Amniotic stem cell (primary cell): ENCODE measurements at places on chromosomes 1 and 21.

DNA sequence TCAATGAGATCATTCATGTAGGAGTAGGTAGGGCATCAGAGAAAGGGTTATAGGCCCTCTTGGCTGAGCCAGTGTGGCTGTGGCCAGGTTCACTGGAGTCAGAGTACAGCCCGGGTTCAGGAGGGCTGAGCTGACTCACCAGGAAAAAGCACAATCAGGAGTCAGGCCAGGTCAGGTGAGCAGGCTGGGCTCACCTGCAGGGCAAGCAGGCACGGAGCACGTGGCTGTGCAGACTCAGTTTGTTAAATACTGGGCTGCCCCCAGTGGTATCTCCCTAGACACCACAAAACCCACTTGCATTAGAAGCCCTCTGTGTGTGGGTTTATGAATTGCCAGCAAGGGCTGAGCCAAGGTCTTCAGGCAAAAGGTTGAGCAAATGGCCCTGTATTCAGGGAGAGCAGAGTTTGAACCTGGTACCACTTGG, 122.1 kb upstream of the SERBP1 start:
- DNase-seq, result no peak

- DNase-seq, result no peak
These were observed 13.7 kb downstream of the NMNAT2 start for GRCh38 chr1:183404476-183404875.

DNA sequence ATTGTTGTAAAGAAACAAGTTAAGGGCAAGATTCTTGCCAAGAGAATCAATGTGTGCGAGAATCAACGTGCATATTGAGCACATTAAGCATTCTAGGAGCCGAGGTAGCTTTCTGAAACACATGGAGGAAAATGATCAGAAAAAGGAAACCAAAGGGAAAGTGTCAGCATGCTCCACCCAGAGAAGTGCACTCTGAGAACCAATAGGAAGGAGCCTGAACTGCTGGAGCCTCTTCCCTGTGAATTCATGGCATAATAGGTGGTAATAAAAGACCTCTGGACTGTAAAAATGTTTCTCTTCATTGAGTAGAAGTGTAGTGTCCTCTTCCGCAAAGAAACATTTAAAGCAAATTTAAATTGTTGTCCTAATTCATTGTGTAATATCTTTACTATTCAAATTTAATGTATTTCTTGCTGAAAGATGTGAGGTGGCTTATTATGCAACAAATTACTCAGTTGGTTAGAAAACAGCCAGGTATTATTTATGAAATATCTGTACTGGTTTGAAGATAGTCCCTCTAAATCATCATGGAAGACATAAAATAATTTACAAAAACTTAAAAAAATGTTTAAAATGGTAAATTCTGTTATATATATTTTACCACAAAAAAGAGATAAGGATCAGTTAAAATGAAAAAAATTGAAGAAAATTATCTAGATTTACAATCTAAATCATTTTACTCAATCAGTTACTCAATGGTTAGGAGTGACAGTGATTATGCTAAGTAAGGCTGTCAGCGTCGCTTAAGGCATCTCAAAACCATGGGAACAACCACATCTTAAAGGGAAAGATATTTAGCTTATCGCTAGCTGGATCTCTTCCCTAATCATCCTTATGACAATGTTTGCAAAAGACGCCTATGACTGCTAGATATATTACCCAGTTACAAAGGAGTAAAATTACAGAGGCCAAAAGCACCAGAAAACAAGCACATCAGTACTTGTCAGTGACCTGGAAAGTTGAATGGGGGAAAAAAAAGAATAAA, 31.3 kb downstream of the NVL start:
- DNase-seq, result no peak

GRCh38 chr1:243481101-243481500, 225.3 kb downstream of the SDCCAG8 start:
- DNase-seq, result no peak

- no peak for DNase-seq
These were observed 50.9 kb upstream of the USP1 start for GRCh38 chr1:62385923-62386322.

DNA sequence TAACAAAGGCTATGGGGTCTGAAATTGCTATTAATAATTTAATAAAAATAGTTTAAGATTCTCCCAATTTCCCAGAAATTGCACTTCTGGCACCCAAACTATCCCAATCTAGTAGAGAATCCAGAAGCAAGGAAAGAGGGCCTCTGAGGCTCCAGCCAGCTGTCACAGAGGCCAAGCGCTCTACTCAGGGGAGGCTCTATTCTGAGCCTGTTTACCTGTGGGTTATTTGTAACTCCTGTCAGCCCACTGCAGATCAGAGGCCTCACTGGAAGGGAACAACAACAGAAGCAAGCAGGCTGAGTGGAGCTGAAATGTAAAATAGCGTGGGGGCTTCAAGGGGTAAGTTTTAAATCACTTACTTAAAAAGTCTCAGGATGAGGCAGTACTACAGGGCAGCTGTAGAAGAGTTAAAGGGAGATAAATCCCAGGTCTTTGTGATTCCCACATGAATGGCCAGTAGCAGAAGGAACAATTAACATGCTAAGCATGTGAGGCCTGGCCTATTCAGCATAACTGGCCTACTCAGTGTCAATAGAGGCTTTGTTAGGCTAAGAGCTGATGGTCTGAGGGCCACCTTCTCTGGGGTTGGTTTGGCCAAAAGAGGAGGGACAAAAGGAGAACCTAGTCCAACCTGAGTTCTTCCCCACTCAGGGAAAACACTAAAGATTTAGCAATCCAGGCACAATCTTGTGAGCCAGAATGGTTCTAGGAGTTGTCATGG, 12.8 kb downstream of the ZNF687 start:
- DNase-seq, result no peak

DNA sequence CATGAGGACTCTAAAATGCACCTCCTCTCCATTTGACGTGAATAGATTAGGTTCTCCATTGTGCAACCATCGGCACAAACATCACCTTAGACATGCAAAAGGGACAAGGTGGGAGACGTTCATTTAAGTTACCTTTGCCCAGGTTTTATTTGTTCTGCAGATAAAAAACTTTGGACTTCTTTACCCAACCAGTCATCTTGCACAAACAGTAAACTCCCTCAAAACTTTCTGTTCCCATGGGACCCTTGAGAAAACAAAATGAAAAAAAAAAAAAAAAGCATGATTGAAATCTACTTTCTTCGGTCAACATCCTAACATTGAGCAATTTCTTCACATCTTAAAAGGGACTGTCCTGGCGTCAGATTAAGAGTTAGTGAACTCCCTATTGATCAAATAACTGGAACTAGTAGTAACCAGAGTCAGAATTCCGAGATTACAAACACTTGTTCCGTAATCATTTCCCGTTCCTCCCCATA, 31.4 kb upstream of the PROX1 start:
- DNase-seq, result no peak

DNA sequence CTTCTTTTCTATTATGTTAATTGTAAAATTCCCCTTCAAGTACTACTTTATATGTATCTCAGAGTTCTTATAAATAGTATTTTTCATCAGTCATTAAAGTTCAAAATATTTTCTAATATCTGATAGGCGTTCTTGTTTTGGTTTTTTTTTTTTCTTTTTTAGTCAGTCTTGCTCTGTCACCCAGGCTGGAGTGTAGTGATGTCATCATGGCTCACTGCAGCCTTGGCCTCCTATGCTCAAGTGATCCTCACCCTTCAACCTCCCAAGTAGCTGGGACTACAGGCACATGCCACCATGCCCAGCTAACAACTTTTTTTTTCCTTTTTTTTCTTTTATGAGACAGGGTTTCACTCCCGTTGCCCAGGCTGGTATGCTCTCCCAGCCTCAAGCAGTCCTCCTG, 27.3 kb downstream of the AGMAT start:
- no peak for DNase-seq
